ENCODE measurements at places on chromosomes 1 and 21.

DNA sequence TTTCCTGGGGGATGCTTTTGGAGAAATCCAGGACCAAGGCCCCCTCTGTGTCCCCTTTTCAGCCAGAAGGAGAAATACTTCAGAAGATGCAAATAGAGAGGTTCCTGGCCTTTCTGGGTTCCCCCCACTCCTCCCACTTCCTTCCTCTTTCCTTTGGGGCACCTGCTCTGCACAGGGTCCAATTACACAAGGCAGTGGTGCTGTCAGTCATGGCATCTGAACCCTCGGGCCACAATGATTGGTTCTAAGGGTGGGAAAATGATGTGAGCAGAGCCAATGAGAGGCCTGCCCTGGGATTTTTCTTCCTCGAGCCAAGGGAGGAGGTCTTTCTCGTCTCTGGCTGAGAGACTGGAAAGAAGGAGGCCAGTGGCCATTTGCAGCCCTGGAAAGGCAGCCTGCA lies 282.2 kb downstream of the NPHP4 start:
- peak; percentile 44 for DNase-seq

DNA sequence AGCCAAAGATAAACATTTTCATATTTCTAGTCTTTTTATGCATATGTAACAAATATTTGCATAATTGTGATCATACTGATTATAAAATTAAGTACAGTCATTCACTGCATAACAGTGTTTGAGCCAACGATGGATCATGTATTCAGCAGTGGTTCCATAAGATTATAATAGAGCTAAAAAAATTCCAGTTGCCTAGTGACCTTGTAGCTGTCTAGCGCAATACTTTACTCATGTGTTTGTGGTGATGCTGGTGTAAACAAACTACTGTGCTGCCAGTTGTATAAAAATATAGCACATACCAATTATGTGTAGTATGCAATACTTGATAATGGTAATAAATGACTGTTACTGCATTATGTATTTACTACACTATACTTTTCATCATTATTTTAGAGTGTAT lies 2.1 kb upstream of the S100A10 start:
- no peak for DNase-seq

DNA sequence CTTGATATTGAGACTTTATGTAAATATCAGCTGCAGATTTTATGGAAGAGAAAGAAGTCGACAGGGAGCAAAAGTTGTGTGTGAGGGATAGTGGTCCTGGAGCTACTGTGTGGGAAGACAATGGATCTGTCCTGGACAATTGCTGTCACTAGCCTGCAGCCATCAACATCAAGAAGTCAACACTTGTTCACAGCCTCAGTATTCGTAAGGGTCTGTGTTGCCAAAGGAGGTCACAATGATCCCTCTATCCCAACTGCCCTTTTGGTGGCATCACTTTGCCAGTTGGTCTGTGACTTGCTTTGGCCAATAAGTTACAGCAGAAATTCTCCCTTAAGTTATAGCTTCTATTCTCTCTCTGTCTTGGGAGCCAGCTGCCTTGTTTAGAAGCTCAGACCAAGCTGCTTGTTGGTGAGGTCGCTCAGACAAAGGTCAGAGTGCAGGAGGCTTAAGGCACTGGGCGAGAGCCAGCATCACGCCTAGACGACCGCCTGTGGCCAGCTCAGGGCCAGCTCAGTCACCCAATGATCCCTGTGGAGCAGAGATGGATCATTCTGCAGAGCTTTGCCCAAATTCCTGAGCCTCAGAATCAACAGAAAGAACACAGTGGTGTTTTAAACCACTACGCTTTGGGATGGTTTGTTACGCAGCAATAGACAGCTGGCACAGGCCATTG lies 134.9 kb downstream of the RHOU start:
- no peak for DNase-seq

DNA sequence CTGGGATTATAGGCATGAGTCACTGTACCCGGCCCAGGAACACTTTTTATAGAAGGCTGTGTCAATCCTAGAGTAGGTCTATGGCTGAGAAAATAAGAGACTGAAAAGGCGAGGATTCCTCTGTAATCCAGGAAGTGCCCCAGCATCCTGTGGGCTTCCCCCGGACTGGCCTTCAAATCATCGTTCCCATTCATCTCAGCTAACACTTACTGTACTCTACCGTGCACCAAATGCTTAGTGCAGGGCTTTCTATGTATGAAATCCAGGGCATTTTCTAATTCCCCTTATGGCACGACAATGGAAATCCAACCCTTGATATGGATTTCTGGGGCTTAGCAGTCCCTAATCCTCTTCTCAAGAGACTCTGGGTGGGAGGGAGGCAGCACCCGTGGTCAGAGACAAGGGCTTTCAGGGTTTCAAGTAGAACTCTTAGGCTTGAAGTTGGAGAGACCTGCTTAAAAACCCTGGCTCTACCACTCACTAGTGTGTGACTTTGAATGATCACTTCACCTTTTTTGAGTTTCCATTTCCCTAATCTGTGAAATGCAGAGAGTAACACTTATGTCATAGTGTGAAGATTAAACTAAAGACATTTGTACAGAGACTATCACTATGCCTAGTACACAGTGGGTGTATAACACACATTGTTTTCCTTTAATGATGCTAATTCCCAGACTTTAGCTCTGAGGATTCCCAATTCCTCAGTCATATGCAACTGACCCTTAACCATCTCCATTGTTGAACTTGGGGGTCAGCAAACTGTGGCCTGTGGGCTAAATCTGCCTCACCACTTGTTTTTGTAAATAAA lies 20.3 kb downstream of the MECR start:
- DNase-seq: peak; percentile 33

DNA sequence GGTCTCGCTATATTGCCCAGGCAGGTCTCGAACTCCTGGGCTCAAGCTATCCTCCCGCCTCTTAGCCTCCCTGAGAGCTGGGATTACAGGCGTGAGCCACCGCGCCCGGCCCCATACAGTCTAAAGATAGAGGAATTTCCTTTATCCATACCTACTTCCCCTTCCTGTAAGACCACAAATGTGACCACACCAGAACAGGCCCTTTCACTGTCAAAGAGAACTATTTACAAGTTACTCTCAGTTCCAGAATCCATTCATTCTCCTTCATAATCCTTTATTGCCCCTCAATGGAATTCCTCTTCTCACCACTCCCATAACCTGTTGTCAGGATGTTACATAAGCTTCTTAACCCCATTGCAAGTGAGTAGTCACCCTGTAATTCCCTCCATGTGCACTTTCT lies 26.3 kb upstream of the SLC5A9 start:
- peak; percentile 84 for DNase-seq

GRCh38 chr1:110555807-110556470 lies 37.0 kb upstream of the KCNA10 start:
- no peak for DNase-seq

- peak; percentile 79 for DNase-seq
These were observed 21.3 kb upstream of the LRRC8D start for GRCh38 chr1:89799495-89799894.

GRCh38 chr21:38434913-38435533 lies 63.3 kb downstream of the ERG start:
- no peak for DNase-seq

DNA sequence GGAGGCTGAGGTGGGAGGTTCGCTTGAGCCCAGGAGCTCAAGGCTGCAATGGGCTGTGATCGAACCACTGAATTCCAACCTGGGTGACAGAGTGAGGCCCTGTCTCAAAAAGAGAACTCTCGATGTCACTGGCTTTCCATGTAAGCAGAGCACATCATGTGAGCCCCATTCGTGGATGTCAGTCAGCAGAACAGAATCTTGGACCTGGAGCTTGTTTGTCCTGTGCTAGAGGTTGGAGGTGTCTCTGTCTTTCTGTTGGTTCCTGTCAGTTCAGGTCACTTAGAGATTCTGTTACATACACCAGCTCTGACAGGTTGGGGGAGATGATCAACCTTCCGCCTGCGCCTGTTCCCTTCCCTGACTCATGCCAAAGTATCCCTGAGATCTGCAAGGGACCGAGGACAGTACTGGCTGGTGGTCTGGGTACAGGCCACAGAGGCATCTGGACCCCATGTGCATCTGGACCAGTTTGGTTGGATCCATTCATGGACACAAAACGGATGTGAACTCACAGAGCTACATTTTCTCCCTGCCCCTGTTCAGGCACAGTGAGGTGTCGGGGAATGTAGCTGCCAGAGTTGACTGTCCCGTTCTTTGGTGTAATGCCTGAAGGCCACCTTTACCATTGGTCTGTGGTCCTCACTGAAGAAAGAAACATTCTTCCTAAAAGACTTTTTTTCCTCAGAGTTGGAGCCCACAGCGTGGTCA lies 10.0 kb downstream of the ARF1 start:
- DNase-seq: no peak

DNA sequence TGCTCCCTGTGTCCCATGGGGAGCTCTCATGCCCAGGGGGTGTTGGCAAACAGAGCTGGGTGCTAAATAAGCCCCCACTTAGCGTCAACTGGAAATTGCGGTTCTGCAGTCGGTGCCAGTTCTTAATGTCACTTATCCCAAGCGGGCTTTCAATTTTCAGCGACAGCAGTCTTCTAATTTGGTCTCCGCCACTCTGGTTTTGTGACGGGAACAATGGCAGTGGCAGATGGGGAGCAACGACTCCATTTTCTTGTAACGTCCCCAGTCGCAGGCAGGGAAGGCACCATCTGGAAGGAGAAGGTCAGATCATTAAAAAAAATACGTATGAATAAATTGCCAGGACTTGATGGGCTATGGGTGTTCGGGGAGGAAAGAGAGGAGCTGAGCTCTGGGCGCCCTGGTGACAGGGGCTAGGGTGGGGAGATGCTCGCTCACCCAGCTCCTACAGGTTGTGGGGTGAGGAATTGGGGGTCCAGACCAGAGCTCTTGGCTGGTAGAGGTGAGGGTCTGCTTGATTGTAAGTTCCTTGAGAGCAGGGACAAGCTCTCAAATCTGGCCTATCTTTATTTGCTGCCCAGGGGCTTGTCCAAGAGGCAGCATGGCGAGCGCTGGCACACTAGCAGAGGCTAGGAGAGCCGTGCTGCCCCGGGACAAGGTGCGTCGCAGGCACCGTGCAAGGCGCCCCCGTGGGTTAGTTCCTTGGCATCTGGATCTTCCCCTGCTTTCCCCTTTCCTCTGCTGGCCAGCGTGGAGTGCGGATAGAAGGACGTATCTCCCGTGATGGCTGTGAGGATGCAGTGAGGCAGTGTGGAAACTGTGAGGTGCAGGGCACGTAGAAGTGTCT lies 105.8 kb downstream of the ARHGEF10L start:
- DNase-seq: no peak

GRCh38 chr1:226185141-226186036 lies 1.2 kb downstream of the ACBD3 start:
- DNase-seq: peak; percentile 28

- DNase-seq: no peak
These were observed 16.1 kb upstream of the GPR37L1 start for GRCh38 chr1:202106340-202107254.

DNA sequence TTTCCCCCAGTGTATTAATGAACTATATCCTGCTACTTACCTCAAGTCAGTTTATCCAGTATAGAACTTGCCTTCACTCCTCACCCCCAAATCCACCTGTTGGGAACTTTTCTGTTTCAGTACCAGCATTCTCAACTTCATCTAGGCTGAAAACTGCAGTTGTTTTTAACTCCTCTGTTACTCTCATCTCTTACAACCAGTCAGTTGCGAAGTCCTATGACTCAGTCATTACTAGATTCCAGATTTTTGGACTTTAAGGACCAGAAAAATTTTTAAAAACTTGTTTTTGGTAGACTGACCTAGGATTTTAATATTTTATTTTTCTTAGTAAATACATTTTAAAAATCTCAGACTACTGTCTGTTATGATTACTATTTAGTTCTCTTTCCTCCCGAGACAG lies 8.1 kb downstream of the GNAI3 start:
- DNase-seq: no peak

- DNase-seq: no peak
These were observed 32.6 kb downstream of the NIBAN1 start for GRCh38 chr1:184941735-184942134.

GRCh38 chr1:151885479-151885878 lies 23.8 kb downstream of the THEM4 start:
- no peak for DNase-seq

GRCh38 chr1:228354390-228355320 lies 52.0 kb downstream of the TRIM11 start:
- DNase-seq: no peak

DNA sequence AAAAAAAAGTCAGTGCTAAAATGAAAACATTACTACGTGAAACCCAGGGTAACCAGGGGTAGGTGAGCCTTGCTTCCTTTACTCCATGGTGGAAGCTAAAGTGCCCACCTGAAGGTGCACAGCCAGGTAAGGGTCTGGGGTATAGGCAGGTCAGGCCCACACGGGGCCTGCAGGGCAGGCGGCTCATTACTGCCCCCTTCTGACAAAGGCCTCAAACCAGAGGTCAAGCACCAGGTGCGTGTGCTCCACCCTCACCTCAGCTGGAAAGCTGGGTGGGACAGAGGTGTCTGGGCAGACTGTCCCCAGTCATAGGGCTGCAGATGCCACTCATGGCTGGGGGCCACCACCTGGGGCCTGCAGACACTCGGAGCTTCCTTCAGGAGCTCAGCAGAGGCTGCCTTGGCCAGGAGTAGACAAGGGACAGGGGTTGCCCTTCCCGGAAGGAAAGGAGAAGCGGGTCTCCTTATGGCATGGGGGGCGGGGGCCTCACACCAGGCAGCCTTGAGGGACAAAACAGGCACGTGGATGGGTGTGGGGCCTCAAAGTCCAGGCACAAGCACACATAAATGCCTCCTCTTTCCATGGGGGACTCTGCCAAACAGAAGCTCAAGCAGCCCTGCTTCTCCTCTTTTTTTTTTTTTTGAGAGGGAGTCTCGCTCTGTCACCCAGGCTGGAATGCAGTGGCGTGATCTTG lies 36.2 kb downstream of the ACOT7 start:
- no peak for DNase-seq

DNA sequence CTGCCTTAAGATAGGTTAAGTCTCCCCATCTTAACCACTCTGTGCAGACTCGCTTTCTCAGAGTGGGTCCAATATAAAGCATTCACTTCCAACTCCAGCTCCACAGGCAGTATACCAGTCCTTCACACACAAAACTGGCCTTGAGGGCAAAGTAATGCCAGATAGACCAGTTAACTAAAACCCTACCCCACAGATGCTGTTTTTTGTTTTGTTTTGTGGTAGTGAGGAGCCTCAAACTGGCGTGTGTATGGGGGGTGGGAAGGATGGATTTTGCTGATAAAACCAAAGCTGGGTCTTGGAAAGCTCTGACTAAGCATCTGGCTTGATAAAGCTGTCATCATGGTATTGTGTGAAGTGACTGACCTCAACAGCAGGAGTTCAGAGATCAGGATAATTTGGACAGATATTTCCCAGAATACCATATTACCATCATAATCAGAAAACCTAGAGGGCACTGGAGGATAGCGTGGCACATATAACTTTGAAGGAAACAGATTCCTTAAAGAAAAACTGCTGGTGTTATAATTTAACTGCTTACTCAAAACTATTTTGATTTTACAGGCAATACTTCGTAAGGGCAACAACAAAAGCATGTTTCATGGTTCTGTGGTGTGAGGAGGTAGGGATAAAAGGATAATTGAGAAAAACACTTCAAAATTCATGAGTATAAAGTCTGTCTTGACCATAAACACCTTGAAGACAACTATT lies 29.6 kb upstream of the CPLANE2 start:
- no peak for DNase-seq

Measured in MV-4-11 (cell line).